Right atrium auricular region (tissue), 2 donors: ENCODE measurements at places on chromosomes 12 and 14. TPM values are rescaled to one million over a fixed set of nuclear protein-coding genes. Genes with fewer than 3 reads are reported as not detected.

The SLC8A3 gene
- total RNA-seq: 1.3 TPM

The MYH6 gene
- 13,240 TPM for total RNA-seq

The GDF3 gene
- not detected for total RNA-seq

The GLIPR1L2 gene
- 2.3 TPM for total RNA-seq

DNA sequence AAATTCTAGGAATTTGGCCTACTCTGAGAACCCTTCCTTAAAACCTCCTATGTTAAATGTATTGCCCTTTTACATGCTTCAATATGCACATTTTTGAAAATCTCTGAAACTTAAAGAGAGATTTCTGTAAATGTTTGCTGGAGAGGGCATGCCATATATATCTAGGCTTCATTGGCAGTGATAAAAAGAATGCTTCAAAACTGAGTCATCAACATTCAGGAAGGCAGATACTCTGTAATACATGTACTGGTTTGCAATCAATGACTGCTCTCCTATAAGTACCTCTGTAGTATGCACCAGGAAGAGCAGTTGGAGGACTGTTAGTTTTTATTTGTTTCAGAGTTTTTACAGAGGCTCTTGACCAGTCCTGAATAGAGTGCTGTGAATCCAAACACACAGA, 739.9 kb downstream of the SLC16A7 start:
- no peak for DNase-seq

GRCh38 chr12:57889500-57889989, 43.0 kb upstream of the CTDSP2 start:
- DNase-seq: peak; percentile 92

DNA sequence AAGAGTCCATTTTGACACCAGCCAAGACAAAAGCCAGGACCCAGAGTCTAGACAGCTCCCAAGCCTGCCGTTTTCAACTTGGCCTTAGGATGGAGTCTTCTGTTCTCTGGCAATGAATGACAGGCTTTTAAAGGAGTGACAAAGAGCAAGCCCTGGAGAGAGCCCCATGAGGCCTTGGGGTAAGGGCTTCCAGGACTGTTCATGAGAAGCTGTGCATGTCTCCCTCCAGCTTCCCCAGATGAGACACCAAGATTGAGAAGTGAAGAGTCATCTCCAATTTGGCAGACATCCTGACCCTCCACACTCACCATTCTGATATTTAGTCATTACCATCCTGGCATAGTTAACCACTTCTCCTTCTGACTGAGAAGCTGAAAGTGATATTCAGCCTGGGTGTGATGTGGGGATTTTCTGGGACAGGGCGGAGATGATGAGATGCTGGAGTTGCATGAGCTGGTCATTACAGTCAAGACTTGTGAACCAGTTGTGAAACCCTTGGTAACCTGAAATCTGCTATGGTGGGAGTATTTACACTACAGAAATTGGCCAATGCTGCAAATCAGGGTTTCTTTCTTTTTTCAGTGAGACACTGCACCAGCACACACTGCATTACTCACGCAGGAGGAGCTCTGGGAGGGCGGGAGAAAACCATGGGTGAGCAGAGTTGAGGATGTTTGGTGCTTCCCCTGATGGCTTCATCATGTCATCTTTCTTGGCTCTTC, 77.8 kb downstream of the VCPKMT start:
- DNase-seq: no peak

DNA sequence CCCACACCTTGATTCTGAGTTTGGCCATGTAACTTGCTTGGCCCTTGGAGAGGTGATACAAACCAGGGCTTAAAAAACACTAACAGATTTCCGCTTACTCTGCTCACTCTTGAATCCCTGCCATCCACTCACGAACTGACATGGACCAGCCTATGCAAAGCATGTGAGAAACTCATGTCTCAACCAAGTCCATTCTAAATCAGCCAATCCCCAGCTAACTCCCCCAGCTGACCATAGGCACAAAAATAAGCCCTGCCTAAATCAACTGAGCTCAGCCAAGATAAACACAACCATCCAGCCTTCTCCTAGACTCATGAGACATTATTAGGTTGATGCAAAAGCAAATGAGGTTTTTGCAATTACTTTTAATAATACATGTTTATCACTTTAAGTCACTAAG, 353.9 kb upstream of the TBX3 start:
- no peak for DNase-seq

DNA sequence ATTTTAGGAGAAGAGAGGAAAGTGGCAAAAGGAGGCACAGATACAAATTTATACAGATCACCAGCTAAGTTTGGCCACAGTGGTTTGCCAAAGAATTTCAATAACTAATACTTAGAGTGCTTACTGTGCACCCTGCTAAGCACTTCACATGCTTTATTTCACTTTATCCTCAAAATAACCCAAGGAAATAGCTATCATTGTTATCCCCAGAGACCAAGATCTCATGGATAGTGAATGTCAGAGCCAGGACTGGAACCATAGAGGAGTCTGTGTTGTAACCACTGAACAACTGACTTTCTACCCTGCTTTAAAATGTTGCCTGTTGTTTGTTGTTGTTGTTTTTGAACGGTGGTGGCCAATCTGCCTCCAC, 1.3 kb upstream of the TCP11L2 start:
- DNase-seq: no peak
